ENCODE measurements at places on chromosomes 4 and X.

- H3K4me1 ChIP-seq = no peaks in the 10 kb centered on the region
- no peaks in the 10 kb centered on the region for H3K36me3 ChIP-seq
- H3K27me3 ChIP-seq = no peaks in the 10 kb centered on the region
- H3K4me3 ChIP-seq = no peak overlapping the region
- DNase-seq = no peak
Observed at GRCh38 chr4:176814770-176815169, 22.0 kb upstream of the VEGFC start.

DNA sequence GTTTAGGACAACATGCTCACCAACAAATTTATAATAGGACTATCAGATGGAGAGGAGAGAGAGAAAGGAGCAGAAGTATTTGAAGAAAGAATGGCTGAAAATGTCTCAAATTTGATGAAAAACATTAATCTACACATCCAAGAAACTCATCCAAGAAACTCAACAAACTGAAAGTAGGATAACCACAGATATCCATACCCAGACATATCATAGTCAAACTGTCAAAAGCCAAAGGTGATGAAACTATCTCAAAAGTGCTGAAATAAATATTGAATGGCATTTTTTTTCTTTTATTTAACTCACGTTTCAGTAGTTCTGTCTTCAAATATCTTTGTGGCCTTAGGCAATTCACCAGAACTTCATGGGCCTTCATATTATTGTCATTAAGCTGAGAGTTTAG is 116.2 kb downstream of the TBC1D19 start:
- no peak overlapping the region for H3K27ac ChIP-seq
- DNase-seq = no peak
- no peaks in the 10 kb centered on the region for H3K36me3 ChIP-seq
- H3K27me3 ChIP-seq = no peaks in the 10 kb centered on the region

GRCh38 chr4:147735413-147736301 is 3.8 kb downstream of the ARHGAP10 start:
- peaks cover 3% of the 10 kb centered on the region for H3K27me3 ChIP-seq
- no peak overlapping the region for H3K4me3 ChIP-seq
- no peak for DNase-seq
- H3K36me3 ChIP-seq = no peaks in the 10 kb centered on the region

- H3K27ac ChIP-seq = no peak overlapping the region
- no peaks in the 10 kb centered on the region for H3K36me3 ChIP-seq
- no peak for DNase-seq
- no peaks in the 10 kb centered on the region for H3K27me3 ChIP-seq
- H3K4me3 ChIP-seq = no peak overlapping the region
- H3K4me1 ChIP-seq = no peaks in the 10 kb centered on the region
Observed at GRCh38 chr4:171117457-171117856, 695.7 kb upstream of the GALNTL6 start.

DNA sequence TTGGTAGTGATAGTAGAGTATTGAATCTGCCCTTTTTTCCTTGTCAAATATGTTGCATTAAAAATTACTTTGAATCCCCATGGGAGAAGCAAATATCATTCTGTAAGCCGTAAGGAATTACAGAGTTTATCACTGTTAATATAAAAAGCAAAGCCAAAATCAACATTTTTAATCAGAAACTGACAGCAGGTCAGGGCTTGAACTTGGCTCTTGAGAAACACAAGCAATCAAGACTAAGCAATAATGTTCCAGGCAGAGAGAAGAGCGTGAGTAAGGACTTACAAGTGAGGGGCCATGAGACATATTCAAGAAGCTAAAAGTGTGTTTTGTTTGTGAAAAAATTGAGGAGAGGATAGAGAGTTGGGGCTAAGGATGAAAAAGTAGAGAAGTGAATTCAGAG is 68.2 kb downstream of the ARHGAP6 start:
- DNase-seq = no peak
- no peak overlapping the region for H3K27ac ChIP-seq
- H3K36me3 ChIP-seq = no peaks in the 10 kb centered on the region
- H3K4me1 ChIP-seq = no peaks in the 10 kb centered on the region
- H3K27me3 ChIP-seq = no peaks in the 10 kb centered on the region
- H3K4me3 ChIP-seq = no peak overlapping the region

GRCh38 chr4:136329042-136329662 is 1203.1 kb downstream of the PCDH18 start:
- H3K27me3 ChIP-seq = no peaks in the 10 kb centered on the region
- no peaks in the 10 kb centered on the region for H3K36me3 ChIP-seq
- H3K4me1 ChIP-seq = no peaks in the 10 kb centered on the region
- no peak for DNase-seq
- H3K4me3 ChIP-seq = no peak overlapping the region

GRCh38 chr4:107317611-107318010 is 281.5 kb upstream of the DKK2 start:
- no peak overlapping the region for H3K27ac ChIP-seq
- no peaks in the 10 kb centered on the region for H3K27me3 ChIP-seq

DNA sequence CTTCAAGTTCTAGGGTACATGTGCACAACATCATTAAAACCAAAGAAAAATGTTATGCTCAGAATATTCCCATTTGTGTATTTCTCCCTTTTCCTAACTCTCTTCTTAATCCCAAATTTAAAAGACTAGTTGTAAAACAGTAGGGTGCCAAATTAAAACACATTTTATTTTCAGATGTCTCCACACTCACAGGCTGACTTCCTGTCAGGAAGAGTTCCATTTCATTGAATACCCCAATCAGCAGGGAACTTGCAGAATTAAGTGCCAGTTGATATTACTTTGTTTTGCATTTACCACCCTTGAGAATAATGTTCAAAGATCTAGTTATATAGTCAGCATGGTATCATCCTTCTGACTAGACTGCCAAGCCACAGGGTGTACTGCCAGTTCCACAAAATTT is 207.9 kb downstream of the MAB21L2 start:
- no peaks in the 10 kb centered on the region for H3K27me3 ChIP-seq
- no peak overlapping the region for H3K4me3 ChIP-seq
- no peak overlapping the region for H3K27ac ChIP-seq
- no peaks in the 10 kb centered on the region for H3K36me3 ChIP-seq

DNA sequence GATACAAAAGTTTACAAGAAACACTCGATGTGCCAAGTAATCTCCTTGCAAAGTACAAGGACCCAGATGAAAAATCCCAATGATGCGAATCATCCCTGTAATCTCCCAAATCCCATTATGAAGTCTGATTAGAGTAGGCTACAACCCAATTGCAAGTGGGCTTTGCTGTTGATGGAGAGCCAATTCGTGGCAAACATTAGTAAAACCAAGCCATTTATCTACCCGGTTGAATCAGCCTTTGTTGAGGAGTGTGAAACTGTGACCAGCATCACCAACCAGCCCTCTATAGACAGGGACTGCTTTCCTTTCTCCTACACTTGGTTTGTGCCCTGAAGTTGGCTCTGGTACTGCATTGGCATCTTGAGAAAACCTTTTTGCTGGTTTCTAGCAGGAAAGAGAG is 1.2 kb upstream of the PRPS2 start:
- H3K36me3 ChIP-seq = no peaks in the 10 kb centered on the region
- no peak overlapping the region for H3K27ac ChIP-seq
- H3K4me3 ChIP-seq = no peak overlapping the region

- H3K36me3 ChIP-seq = no peaks in the 10 kb centered on the region
- H3K27ac ChIP-seq = no peak overlapping the region
- no peaks in the 10 kb centered on the region for H3K27me3 ChIP-seq
- DNase-seq = no peak
- no peaks in the 10 kb centered on the region for H3K4me1 ChIP-seq
Observed at GRCh38 chr4:81754169-81754568, 282.5 kb upstream of the RASGEF1B start.

DNA sequence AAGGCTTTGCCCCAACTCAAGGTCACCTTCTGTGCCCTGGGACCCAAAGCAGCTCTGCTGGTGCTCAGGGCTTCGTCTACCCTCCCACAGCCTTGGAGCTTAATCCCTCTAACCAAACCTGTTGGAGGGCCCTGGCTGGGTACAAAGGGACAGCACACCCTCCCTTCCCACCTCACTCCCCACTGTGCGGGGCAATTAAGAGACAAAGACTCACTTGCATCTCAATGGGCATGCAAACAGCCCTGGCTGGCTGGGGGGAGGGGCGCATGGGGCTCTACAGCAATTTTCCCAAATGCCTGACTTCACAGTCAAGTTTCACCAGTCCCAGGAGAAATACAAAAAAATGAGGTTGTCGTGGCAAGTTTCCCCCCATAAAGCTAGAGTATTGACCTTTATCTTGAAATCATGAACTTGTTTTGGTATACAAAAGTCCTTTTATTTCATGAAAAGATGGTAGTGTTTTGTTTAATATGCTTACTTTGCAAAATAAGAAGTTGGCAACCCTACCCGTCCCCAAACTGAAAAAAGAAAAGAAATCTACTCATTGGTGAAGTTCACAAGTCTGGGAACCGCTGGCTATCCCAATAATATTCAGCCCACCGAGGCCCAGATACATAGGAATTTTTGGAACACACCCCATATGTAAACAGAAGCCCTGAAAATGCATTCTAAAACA is 4.1 kb upstream of the CD99L2 start:
- H3K27me3 ChIP-seq = no peaks in the 10 kb centered on the region
- H3K4me1 ChIP-seq = no peaks in the 10 kb centered on the region
- H3K36me3 ChIP-seq = no peaks in the 10 kb centered on the region
- no peak overlapping the region for H3K4me3 ChIP-seq
- no peak overlapping the region for H3K27ac ChIP-seq
- DNase-seq = no peak

- no peak overlapping the region for H3K27ac ChIP-seq
- DNase-seq = no peak
- H3K4me1 ChIP-seq = no peaks in the 10 kb centered on the region
- no peaks in the 10 kb centered on the region for H3K36me3 ChIP-seq
- no peak overlapping the region for H3K4me3 ChIP-seq
Observed at GRCh38 chr4:89781321-89781720, 55.6 kb downstream of the SNCA start.

DNA sequence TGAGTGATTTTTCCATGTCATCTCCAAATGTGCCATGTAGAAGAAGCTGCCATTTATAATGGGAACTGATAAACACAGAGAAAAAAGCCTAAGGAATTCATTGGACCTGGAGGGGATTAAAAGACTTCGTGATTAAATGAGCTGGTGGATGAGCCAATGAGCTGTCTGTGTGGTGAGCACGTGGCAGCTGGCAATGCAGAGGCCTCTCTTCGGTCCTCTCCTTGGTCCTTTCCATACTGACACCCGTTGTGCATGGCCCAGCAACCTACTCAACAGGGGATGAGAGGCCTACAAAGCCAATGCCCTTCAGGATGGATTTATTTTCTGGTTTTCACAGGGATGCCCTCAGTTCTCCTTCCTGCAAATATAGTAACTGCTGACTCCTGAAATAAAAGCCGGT is 87.7 kb upstream of the STS start:
- H3K27ac ChIP-seq = no peak overlapping the region
- DNase-seq = no peak
- no peaks in the 10 kb centered on the region for H3K36me3 ChIP-seq
- no peak overlapping the region for H3K4me3 ChIP-seq
- H3K4me1 ChIP-seq = peaks cover 9% of the 10 kb centered on the region

GRCh38 chr4:52861879-52862616 is at the start of gene RASL11B:
TSS of gene RASL11B (plus strand) at chr4:52862317. CDS start at chr4:52862508, 191 bp downstream.
- no peak within 1 kb of the TSS for H3K27ac ChIP-seq
- DNase-seq = peak; percentile 78
- peaks cover 17% of the 10 kb centered on the region for H3K4me1 ChIP-seq
- peak within 1 kb of the TSS; percentile 69 for H3K4me3 ChIP-seq

- H3K36me3 ChIP-seq = no peaks in the 10 kb centered on the region
- no peak for DNase-seq
- no peaks in the 10 kb centered on the region for H3K27me3 ChIP-seq
- H3K4me3 ChIP-seq = no peak overlapping the region
- no peaks in the 10 kb centered on the region for H3K4me1 ChIP-seq
Observed at GRCh38 chr4:22427675-22428074, 88.2 kb downstream of the ADGRA3 start.

GRCh38 chr4:73744203-73744602 is 3.8 kb downstream of the CXCL8 start:
- no peak overlapping the region for H3K4me3 ChIP-seq
- H3K27me3 ChIP-seq = no peaks in the 10 kb centered on the region
- H3K4me1 ChIP-seq = peaks cover 2% of the 10 kb centered on the region
- no peaks in the 10 kb centered on the region for H3K36me3 ChIP-seq
- H3K27ac ChIP-seq = no peak overlapping the region

DNA sequence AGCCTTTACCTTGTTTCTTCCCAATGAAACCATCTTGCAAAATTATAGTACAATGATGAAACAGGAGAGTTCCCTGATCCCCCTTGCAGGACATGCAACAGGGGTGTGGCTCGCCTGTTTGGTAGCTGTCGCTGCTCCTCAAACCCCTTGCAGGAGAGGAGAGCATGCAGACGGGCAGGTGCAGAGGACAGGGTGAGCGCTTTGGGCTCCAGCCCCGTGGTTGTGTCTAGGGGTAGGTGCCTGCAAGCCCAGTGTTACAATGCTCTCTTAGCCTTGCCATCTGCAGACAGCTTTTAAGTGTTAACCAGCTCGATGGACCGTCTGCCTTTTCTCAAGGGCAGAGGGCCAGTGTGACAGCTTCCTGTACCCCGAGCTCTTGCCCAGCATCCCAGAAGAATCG is 102.0 kb downstream of the TAB3 start:
- no peaks in the 10 kb centered on the region for H3K27me3 ChIP-seq
- H3K4me1 ChIP-seq = no peaks in the 10 kb centered on the region
- H3K27ac ChIP-seq = no peak overlapping the region
- DNase-seq = no peak
- H3K4me3 ChIP-seq = no peak overlapping the region

DNA sequence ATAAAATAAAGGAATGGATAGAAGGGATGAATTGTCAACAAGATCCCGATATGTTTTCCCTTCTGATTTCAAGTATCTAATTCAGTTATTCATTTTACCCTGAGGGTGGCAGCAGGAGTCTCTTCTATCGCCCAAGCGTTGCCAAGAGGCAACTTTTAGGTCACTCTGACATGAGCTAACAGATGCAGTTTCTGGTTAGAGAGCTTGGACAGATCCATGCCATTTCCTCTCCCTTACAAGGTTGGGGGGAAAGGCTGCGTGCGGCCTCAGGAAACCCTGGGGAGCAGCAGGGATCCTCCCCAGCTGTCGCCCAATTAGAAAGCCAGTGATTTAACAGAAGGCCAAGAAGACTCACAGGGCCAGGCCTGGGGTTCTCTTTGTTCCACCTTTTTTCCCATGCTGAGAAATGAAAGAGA is 35.3 kb upstream of the WAS start:
- H3K27ac ChIP-seq = no peak overlapping the region
- H3K27me3 ChIP-seq = no peaks in the 10 kb centered on the region
- no peaks in the 10 kb centered on the region for H3K4me1 ChIP-seq
- DNase-seq = peak; percentile 16
- H3K4me3 ChIP-seq = no peak overlapping the region

GRCh38 chr4:76282941-76283689 is 23.4 kb upstream of the STBD1 start:
- no peak overlapping the region for H3K27ac ChIP-seq
- no peaks in the 10 kb centered on the region for H3K27me3 ChIP-seq
- DNase-seq = no peak
- no peaks in the 10 kb centered on the region for H3K4me1 ChIP-seq
- no peak overlapping the region for H3K4me3 ChIP-seq

All from T-cell (primary cell).